ENCODE measurements at places on chromosomes 16 and 17.

GRCh38 chr17:5355421-5356129 is 63.9 kb downstream of the NUP88 start:
- DNase-seq, result no peak

GRCh38 chr16:78838276-78838675 is 738.8 kb downstream of the WWOX start:
- no peak for DNase-seq

DNA sequence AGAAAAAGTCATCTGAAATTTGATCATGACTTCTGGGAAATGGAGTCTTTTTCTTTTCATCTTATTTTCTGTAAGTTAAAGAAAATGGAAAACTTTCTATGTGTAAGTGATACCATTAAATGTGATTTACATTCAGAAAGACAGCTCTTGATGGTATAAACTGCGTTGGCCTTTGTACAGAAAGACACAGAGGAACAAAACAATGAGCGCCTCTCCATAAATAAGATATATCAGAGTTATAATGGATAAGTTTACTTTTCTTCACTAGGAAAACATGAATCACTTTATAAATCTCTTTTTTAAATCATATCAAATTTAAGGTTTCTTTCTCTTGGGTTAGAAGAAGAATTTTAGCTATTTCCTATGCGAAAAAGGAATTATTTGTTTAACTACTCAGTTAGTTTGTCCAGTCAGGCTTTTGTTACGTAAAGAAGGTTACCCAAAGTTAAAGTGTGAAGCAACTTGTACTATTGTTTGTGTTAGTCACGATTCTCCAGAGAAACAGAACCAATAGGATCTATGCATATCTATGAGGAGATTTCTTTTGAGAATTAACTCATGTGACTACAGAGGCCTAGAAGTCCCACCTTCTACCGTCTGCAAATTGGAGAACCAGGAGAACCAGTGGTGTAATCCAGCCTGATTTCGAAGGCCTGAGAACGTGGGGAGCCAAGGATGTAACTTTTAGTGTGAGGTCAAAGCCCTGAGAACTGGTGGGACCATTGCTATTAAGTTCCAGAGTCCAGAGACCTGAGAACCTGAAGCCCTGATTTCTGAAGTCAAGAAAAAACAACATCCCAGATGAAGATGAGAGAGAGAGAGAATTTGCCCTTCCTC is 295.4 kb upstream of the KCNJ16 start:
- no peak for DNase-seq

- DNase-seq, result no peak
Measured at GRCh38 chr17:82184761-82185160, 27.9 kb downstream of the CCDC57 start.

DNA sequence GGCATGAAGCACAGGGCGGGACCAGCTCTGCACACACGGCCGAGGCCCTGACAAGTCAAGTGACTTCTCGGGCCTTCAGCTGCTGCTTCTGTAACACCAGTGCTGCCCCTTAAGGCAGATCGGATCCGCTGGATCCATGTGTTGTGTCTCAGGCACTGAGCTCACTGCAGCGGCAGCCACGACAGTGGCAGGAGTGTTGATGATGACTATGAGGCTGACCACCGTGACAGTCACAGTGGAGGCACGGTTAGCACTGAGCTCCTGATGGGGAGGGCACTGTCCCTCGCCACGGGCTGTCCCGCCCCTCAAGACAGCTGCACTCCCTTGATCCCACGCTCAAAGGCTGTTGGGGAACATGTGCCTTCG is 29.4 kb downstream of the PEMT start:
- DNase-seq, result no peak

- peak; percentile 66 for DNase-seq
Measured at GRCh38 chr17:2776589-2777241, 19.5 kb upstream of the RAP1GAP2 start.

GRCh38 chr16:19168371-19169081 is 486 bp downstream of the SYT17 start:
- peak; percentile 85 for DNase-seq

DNA sequence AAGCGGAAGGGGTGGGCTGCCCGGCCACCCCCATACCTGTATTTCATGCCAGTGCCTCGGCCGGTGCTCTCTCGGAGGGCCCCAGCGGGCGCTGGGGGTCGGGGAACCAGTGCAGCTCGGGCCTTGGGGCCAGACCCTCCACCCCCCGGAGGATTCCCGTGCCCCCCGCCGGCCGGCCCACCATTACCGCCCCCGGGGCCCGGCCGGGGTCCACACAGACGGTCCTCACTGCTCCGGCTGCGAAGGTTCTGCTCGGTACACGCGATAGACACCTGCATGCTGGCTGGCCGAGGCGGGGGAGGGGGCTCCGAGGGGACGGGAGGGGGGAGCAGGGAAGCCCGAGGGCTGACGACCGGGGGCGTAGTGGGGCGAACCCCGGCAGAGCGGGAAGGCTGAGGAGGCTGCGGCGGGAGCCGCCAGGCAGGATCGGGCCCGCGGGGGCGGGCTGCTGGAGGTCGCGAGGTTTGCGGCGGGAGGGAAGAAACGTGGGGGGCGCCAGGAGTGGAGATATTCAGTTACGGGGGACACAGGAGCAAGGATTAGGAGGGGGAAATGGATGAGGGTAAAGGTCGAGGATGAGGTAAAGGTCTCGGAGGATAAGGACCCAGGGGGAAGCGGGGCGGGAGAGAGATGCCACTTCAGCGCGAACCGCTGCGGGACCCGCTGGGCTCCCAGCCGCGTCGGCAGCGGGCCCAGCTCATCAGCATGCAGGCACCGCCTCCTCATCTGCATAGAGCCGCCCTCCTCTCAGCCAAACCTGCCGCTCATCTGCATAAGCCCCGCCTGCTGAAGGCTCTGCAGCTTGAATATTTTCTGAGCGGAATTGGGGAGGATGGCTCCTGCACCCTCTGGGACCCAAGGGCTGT is at the start of gene KCNAB3:
Gene KCNAB3 (minus strand): TSS at position 699 of the 866 bp plus-strand sequence. CDS start 421 bp downstream, at position 278.
- no peak for DNase-seq

DNA sequence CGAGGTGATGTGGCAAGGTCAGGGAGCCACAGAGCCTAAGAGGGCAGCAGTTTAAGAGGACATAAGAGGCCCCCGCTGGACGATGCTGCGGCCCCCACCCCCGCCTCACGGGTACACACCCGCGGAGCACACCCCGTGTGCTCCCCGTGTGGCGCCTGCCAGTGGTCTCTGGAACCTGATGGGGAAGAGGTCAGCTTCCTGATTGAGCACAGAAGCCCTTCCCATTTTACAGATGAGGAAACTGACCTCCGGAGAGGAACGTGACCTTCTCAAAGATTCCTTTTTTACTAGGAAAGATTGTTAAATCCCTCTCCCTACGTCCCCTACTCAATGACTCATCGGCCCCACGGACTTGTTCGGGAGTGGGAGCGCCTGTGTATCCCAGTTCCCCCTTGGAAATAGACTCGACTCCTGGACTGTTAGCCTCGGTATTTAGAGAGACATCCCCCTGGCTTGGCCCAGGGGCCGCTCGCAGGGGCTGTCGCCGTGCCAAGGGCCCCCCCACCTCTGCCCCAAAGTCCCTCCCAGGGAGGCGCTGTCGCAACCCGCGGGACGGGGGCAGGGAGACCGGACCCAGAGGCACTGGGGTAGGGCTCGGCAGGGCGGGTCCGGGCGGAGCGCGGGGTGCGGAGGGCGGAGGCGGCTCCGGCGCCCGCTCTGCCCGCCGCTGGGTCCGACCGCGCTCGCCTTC is at the start of gene ABCC3:
Gene ABCC3 (plus strand): TSS at position 658 of the 691 bp plus-strand sequence. CDS start 56 bp downstream, outside the sequence.
- no peak for DNase-seq

DNA sequence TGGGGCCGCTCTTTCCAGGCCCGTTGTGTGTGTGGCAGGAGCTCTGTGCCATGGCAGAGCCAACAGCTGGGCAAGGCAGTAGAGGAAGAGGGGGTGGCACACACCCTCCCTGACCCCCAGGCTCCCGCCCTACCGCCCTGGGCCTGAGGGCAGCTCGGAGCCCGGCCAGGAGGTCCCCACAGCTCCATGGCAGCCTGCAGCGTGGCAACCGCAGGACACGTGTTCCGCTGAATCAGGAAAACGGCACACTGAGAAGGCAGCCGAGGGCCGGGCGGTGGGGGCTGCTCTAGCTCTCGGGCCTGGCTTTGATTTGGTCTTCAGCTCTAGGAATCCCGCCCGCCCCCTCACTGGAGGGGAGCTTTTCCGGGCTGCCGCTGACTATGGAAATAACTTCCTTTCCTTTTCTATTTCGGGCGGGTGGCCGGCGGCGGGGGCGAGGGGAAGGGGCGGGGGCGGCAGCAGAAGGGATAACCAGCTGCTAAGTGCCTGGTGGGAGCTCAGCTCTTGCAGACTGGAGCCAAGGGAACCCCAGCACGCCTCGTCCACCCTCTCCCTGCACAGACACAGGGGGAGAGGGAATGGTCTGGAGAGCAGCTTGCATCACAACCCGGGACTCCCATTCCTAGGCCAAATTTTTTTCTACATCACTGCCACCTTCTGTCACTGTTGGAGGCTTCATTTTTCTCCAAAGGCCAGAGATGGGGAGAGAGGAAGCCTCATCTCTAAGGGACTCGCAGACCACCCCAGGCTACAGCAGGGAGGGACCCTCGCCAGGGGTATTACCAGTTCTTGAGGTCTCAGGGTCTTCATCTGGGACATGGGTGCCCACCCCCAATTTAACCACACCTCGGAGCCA is 24.8 kb upstream of the MRPS23 start:
- no peak for DNase-seq

DNA sequence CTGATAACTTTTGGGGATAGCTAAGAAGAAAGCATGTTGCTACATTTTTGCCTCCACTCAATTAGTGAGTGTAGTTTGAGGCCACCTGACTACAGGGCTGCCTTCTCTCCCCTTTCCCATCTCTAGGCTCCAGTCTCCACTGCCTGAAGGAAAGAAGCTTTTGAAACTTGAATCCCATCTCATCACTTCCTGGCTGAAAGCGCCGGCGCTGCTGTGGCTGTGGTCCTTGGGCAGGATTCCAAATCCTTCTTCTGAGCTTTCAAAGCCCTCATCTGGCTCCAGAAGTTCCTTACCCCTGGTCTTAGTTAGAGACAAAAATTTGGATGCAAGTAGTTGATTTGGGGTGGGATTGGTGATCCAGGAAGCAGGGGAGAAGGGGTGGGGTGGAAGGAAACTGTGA is 119.4 kb downstream of the FOXL1 start:
- no peak for DNase-seq

- no peak for DNase-seq
Measured at GRCh38 chr16:53201900-53202299, 147.1 kb downstream of the CHD9 start.

DNA sequence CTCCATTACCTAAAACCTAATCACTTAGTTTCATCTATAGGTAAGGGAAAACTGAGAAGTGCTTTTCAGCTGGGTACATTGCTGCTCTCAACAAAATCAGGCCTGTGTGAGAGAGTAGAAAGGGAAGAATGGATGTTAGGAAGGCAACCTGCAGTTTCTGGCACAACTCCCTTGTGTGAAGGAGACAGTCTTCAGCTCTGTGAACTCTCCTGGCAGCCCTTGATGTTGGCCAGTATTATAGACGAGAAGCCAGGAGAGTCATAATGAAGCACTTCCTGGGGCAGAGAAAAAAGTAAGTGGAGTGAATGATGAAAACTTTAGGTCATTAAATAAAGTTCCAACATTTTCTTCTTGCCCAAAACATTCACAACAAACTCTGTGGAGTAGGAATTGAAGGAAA is 260.1 kb downstream of the IRX3 start:
- DNase-seq, result no peak

GRCh38 chr17:61427567-61427966 is 24.7 kb upstream of the TBX4 start:
- DNase-seq, result no peak

DNA sequence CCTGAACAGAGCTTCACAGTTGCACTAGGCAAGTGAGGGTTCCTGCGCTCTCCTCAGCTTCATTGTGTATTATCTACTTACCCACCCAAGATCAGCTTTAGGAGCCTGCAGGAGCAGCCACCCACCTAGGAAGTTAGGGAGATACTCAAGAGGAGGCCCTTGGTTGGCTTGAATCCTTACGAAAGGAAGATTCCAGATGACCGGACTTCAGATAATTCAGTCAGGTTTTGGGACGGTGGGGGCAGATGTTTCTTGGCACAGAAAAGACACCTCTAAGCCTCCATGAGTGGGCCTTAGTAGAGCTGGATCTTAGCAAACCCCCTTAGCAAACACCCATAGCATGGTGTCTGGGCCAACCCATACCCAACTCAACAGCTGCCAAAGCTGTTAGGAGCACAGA is 2.4 kb upstream of the CBFB start:
- no peak for DNase-seq

- no peak for DNase-seq
Measured at GRCh38 chr16:20899477-20900298, 470 bp downstream of the DCUN1D3 start.

- DNase-seq, result peak; percentile 79
Measured at GRCh38 chr16:85712801-85713200, 24.0 kb upstream of the GINS2 start.

GRCh38 chr17:35898283-35899070 is 18.3 kb upstream of the CCL5 start:
- peak; percentile 55 for DNase-seq

GRCh38 chr16:30724641-30725417 is 23.4 kb upstream of the PHKG2 start:
- no peak for DNase-seq

DNA sequence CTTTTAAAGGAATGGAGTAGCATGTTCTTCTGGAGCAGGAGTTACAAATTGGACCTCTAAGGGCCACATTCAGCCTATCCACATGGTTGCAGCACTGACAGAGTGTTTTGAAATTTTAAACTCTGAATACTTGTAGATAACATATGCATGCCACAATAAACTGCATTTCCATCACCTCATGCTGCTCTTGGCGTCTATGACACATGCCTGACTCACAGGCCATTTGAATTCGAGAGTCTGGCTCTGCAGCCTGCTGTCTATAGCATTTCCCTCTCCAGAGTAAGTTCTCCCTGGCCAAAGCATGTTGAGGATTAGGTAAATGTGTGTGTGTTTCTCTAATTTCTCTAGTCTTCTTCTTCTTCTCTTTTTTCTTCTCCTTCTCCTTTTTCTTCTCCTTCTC is 28.7 kb upstream of the MYOCD start:
- no peak for DNase-seq

DNA sequence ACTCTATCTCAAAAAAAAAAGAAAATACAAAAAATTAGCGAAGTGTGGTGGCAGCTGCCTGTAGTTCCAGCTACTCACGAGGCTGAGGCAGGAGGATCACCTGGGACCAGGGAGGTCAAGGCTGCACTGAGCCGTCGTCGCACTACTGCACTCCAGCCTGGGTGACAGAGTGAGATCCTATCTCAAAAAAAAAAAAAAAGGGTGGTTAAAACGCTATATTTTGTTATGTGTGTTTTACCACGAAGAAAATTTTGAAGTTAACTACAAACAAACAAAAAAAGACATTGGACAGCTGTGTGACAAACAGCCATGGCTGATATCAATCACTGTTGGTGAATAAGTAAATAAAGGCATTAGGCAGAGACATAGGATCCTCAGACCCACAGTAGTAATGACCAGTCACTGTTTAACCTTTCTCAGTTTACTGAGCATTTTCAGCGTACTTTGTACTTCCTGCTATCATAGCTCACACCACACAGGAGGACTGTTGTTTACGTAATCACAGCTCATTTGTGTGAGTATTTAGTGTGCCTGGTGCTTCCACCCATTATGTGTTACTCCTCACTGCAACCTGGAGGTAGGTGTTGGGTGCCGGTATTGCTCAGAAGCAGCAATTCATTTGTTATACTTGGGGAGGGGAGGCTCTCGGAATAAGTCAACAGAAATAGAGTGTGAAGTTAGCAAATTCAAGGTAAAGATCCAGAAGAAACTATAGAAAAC is 55.4 kb downstream of the COPRS start:
- DNase-seq, result no peak

GRCh38 chr16:1647856-1648255 is 30.2 kb upstream of the JPT2 start:
- no peak for DNase-seq

GRCh38 chr16:69448470-69449193 is 24.2 kb downstream of the CYB5B start:
- DNase-seq, result no peak

GRCh38 chr16:1134776-1135458 is 18.0 kb upstream of the CACNA1H start:
- DNase-seq, result no peak
